ENCODE measurements at places on chromosomes 7 and 10.

GRCh38 chr7:84187087-84187805 lies 7.3 kb downstream of the SEMA3A start:
- DNase-seq, result no peak

GRCh38 chr10:130066743-130067142 lies 43.9 kb downstream of the C10orf143 start:
- no peak for DNase-seq

GRCh38 chr10:54613162-54613561 lies 187.9 kb downstream of the PCDH15 start:
- DNase-seq, result no peak

DNA sequence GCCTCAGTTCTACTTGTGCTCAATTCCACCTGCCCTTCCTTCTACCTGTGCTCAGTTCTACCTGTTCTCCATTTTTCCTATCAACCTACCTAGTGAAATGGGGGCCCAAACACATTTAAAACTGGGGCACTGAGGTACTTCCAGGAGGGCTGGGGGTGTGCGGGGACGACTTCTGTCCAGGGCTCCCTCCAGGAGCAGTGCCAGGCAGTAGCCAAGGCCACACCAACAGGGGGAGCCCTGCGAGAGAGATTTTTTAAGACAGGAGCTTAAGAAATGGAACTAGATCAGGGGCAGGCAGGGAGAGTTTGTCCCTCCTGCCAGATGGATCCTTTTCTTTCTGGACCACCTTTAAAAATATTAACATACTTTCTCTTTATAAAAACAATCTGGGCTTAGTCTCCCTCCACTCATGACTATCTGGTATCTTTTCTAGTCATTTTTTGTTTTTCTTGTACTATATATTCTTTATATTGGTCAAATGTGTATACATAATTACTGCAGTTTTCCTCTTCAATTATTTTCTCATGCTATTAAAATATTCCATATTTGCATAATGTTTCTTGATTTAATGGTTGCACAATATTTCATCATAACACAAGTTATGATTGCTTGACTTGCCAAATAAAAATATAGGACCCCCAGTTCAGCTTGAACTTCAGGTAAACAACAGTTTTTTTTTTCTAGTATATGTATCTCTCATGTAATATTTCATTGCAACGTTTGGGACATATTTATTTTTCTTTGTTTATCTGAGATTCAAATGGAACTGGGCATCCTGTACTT lies 47.3 kb upstream of the INSYN2A start:
- DNase-seq, result no peak

- DNase-seq, result no peak
These were observed 10.4 kb downstream of the CHST3 start for GRCh38 chr10:71974489-71975021.

GRCh38 chr10:29798921-29799690 lies 164.3 kb upstream of the SVIL start:
- no peak for DNase-seq
